ENCODE measurements at places on chromosomes 11 and 22.

- DNase-seq, result peak; percentile 14
These were observed 29.0 kb downstream of the TTLL1 start for GRCh38 chr22:43060183-43060582.

- peak; percentile 72 for DNase-seq
These were observed 518 bp downstream of the KMT5B start for GRCh38 chr11:68212421-68213134.

- no peak for DNase-seq
These were observed 3.1 kb downstream of the SLC25A22 start for GRCh38 chr11:794766-795633.

DNA sequence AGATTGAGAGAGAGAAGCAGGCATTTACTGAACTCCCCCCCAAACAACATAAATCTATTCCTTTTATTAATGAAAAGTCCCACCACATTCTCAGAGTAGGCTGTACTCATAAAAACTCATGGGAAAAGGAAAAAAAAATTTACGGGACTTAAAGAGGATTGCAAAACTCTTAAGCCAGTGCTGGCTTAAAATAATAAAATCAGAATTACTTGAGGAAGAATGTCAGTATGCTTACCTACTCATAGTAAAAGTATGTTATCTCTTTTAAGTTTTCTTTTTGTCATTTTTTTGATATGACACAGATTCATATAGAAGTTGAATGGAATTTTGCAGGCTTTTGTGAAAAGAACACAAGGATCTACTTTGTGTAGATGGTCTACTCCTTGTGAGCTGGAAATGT, 126.3 kb downstream of the LUZP2 start:
- no peak for DNase-seq

DNA sequence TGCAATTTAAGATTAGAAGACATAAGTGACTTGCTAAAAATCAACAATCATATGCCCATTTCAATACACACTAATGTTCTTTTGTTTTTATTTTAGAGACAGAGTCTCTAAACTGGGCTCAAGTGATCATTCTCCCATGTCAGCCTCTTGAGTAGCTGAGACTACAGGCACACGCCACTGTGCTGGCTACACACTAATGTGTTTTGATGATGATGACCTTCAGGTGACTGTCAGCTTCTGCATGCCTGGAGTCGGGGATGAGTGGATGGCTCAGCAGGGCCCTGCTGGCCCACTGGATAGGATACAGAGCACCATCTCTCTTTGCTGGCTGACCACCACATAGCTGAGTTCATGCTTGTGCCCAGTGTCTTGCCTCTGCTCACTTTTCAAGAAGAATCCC, 27.0 kb upstream of the POU2AF1 start:
- DNase-seq, result no peak

GRCh38 chr22:38240734-38241252, 32.0 kb downstream of the TMEM184B start:
- DNase-seq, result no peak

- no peak for DNase-seq
These were observed 16.5 kb downstream of the BLID start for GRCh38 chr11:122099374-122100036.

DNA sequence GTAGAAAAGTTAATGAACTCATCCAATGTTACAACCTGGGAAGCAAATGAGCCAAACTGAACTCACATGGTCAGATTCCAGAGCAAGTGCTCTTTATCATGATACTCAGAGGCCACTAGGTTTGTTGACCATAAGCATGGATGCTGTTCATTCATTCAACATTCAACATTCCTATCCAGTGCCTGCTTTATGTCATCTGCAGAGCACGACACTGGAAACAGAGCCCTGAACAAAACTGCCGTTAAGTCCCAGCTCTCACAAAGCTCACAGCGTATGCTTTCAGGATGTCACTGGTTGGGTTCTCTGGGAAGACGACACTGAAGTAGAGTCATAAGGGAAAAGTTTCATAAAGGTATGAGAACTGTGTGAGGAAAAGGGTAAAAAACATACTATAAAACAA, 105.8 kb upstream of the TRIM77 start:
- DNase-seq, result no peak

- no peak for DNase-seq
These were observed 15.9 kb upstream of the FGF3 start for GRCh38 chr11:69834811-69835800.

DNA sequence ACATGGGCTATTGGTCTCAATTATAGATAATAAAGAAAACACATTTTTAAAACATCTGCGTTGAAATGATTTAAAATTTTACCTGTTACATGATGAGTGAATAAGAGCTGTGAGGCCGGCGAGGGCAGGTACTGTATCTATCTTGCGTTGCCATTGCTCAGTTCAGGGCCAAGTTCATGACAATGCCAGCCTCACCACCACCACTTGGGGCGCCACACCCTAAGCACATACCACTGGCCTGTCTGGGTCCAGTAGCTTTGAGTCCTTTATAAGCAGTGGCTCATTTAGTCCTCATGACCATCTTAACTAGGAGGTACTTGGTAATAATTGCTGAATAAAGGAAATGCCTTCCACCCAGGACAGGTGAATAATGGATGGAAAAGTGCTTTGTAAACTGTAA, 14.5 kb upstream of the MB start:
- no peak for DNase-seq

GRCh38 chr11:61971248-61972111, 4.0 kb upstream of the FTH1 start:
- DNase-seq, result peak; percentile 18

GRCh38 chr11:47288066-47288465, 18.1 kb downstream of the MADD start:
- DNase-seq, result no peak

GRCh38 chr22:25120761-25121212, 78.9 kb upstream of the CRYBB3 start:
- DNase-seq, result no peak

DNA sequence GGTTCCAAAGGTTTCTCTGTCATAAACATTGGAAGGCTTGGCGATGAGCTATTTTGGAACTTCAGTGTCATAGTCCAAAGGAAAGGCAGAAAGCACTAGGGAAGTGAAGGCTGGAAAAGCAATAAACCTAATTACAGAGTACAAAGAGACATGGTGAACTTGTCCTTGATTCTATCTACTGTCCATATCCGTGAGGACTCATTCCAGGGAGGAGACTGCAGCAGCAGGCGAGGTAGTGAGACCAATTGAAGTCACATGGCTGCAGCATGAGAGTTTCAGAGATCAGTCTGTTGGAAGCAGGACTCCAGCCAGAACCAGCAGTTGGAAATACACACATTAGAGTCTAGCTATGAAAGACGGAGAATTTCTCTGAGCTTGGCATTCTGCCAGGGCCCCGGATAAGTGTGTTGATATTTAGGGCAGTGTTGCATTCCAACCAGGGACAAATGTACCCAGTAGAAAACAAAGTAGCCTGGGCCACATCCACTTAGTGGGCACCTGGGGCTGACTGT, 54.1 kb upstream of the ARHGAP42 start:
- DNase-seq, result no peak

DNA sequence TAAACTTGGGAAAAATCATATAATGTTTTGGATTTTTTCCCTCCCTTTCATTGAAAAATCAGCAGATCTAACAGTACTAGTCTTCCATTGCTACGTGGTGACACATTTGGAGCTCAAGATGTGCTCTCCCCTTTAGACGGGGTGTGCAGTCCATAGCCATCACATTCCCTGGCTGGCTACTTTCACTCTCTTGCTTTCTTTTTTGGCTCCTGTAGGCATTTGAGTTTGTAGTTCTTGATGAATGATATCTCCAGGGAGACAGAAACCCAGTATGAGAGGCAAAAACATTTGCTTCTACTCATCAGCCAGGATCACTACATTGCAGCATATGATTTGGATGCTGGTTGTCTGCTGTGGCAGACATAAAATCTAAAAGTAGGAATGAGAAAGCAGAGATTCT, 12.1 kb downstream of the CCDC81 start:
- no peak for DNase-seq

DNA sequence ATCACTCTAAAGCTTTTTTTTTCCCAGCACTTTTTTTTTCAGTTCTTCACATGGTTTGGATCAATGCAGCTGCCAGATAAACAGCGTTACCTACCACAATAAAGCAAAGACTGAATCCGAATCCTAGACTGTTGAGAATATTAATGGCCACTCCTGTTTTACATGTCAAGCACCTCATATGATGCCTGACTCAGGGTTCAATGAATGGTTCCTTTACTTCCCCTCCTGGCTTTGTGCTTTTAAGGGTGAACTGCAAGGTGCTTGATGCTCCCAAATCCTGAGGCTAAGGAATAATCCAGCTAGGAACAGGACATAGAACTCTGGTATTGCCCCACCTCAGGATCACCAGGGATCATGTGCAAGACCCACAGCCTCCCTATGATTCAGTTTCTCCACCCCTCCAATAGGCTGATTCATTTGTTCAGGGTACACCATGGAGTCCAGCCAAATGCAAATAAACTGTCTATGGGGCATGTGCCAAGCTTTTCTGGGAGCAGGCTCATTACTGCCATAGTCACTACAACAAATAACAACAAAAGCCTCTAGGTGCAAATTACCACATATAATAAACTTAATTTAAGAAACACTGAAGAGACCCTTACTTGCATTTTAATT, 104.3 kb downstream of the GAB2 start:
- DNase-seq, result no peak

GRCh38 chr22:19579880-19580279, 55.7 kb upstream of the CLDN5 start:
- no peak for DNase-seq

DNA sequence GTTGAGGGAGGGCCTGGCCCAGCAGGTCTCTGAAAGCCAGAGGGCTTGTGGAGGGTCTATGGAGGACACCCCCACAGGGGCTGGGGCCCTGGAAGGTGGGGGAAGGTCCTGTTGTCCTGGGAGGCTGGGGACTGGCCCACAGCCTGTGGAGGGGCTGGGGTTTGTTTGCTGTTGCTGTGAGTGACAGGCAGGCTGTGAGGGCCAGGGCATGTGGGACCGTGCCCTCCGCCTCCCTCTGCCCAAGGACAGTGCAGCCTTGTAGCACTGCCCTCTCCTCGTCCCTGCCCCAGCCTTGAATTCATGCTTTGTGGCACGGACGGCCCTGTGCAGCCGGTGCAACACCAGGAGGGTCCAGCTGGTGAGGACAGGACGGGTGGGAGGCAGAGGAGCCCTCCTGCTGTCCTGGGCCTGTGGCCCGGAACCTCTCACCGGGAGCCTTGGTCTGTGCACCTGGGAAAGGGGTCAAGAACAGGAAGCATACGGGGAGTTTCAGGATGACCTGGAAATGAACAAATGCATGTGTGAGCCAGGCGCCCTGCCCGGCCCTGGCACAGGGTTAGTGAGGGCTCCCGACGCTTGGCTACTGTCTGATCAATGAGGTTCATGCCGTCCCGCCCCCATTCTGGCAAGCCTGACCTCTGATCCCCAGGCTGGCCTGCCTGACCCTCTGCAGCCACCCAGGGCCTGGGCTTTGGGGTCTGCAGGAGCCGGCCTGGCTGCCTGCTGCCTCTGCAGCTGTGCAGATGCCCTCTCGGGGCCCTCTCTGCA, 37.4 kb upstream of the PRODH start:
- DNase-seq, result no peak

DNA sequence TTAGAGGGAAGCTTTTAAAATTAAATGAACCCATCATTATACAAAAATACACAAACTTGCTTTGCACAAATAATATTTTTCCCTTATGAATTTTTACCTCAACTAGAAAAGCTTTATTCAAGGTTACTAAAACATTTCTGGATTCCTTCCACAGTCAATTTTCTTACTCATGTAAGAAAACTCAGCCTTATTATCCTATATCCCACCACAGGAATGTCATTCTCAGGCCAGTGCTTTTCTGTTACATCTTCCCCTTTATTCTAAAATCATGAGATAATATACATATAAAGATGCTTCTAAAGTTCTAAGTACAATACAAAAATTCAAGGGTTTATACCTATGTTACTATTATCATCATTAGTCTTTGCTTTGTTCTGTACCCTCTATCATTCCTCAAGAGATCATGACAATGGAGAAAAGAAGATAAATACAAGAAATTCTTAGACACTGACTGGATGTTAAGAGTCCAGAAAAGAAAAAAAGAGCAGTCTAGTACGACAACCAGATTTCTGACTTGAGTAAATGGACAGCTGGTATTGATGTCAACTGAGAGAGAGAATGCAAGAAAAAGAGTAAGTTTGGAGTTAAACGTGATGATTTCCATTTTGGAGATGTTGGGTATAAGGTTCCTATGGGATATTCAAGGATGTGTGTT, 60.3 kb downstream of the MTMR2 start:
- no peak for DNase-seq

DNA sequence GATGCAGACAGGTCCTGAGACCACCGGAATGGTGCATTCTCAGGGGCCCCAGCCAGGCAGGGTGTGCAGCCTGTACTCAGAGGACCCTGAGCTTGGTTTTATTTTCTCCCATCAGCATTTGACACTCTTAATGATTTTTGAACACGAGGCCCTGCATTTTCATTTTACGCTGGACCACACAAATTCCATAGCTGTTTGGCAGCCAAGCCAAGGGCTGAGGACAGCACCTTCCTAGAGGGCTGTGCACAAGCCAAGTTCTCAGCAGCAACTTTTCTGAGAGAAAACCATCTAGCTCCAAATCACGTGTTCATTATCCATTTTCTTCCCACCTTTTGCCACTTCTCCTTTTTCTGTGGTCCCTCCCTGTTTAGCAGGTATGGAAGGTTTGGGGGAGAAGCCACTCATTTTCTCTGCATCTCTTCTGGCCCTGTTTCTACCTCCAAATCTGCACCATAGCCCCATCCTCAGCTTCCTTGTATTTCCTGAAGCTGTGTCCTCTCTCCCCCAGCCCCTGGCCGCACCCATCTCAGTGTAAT, 60.4 kb downstream of the TRAF6 start:
- no peak for DNase-seq

DNA sequence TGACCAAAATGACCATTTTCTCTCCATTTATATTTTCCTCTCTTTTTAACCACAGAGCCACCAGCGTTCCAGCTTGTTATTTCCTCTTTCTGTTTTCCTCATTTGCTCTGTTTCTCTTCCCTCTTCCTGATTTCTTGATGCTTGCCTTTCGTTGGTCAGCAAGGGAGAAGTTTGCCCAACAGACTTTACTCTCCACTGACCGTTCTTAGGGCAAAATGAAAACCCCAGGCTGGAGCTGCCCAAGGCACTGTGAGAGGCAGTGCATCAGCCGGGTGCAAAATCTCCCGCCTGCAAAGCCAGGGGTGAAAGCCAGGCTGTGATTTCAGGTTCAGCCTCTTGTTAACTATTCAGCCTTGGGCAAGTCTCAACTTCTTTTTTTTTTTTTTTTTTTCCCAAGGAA, 26.1 kb upstream of the APLP2 start:
- DNase-seq, result no peak

GRCh38 chr22:20298803-20299745, 20.8 kb downstream of the DGCR6L start:
- peak; percentile 91 for DNase-seq

GRCh38 chr22:46732513-46732912, 5.5 kb downstream of the CERK start:
- no peak for DNase-seq
